Upper lobe of right lung (tissue), 1 donor: ENCODE measurements at places on chromosomes 13 and 19. TPM values are rescaled to one million over a fixed set of nuclear protein-coding genes. Genes with fewer than 3 reads are reported as not detected.
A peak's percentile ranks its signal among the peaks of the same experiment; 100 is the strongest.

The KLK2 gene
- total RNA-seq, result not detected

The NAXD gene
- total RNA-seq, result 32.2 TPM

The CDX2 gene
- total RNA-seq, result not detected

The PLIN4 gene
- 4.1 TPM for total RNA-seq

The SHISA2 gene
- 26.3 TPM for total RNA-seq

The TJP3 gene
- total RNA-seq, result 23.0 TPM

The TUBA3C gene
- not detected for total RNA-seq

The ADM5 gene
- total RNA-seq, result 1.9 TPM

The FGF21 gene
- not detected for total RNA-seq

The FCER2 gene
- 0.58 TPM for total RNA-seq

The KLK7 gene
- 0.41 TPM for total RNA-seq

The WASF3 gene
- total RNA-seq, result 27.9 TPM

The ZNF566 gene
- 12.0 TPM for total RNA-seq

The MOB3A gene
- 58.8 TPM for total RNA-seq

The CD70 gene
- 1.7 TPM for total RNA-seq

The ANGPTL8 gene
- total RNA-seq, result not detected

GRCh38 chr19:1259206-1259875, 9.8 kb upstream of the CIRBP start:
- H3K4me3 ChIP-seq, result peak overlapping the region; percentile 31
- DNase-seq, result peak; percentile 88
- peaks cover 40% of the 10 kb centered on the region for H3K36me3 ChIP-seq
- peaks cover 75% of the 10 kb centered on the region for H3K4me1 ChIP-seq
- H3K27me3 ChIP-seq, result no peaks in the 10 kb centered on the region

DNA sequence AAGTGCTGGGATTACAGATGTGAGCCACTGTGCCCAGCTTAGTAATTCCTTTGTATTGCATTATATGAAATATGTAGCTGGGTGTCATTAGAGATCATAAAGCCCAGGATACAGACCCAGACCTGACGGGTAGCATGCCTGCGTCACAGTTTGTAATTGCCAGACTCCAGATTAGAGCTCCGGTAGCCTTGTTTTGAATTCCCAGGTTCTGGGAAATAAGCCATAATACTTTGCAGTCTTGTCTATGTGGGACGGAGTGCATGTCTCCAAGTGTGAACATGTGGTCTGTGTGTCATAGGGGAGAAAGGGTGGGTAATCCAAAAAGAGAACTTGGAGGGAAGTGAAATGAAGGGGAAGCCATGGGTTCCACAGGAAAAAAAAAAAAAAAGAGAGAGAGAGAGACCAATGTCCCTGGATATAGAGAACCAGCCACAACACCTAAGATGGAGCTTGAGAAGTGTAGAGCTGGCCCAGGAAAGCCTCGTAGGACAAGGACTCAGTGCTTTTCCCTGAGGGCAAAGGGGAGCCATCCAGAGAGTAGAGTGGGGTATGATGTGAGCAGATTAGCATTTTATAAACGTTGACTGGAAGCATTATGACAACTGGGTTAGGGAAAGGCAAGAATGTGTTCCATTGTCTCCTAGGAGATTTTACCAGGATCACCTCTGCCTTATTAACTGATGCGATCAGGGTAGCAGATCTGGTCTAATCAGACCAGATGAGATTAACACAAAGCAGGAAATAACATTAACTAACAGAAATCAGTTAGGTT, 2.6 kb downstream of the ZSCAN4 start:
- no peak for DNase-seq
- peaks cover 4% of the 10 kb centered on the region for H3K27me3 ChIP-seq
- H3K4me1 ChIP-seq, result no peaks in the 10 kb centered on the region
- no peak overlapping the region for H3K4me3 ChIP-seq

DNA sequence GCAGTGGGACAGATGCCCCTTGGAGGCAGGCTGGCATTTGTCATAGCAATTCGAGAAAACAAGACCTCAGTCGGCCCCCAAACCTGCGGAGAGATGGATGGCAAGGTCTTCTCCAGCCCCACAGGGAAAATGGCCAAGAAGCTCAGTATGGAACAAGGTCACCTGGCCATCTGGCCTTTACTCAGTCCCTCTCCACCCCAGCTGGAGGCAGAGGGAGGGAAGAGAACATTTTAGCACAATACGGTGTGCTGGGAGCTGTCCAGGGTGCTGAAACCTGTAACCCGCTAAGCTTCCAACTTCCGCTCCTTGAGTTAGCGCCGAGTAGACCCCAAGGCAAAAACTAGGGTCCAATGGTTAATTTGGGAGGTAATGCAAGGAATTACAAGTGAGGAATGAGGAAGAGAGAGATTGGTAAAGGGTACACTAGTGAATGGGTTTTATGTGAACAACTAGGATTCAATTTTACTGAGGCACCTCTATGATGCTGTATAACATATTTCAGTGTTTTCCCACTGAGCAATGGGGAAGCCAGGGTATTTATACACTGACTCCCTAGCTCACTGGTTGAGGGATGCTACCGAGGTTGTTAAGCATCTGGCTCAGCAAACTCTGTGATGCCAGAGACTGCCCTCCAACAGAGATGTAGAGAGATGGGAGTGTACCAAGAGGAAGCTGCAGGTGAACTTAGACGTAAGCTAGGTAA, 64.3 kb downstream of the CACNA1A start:
- no peak for DNase-seq
- H3K4me3 ChIP-seq, result no peak overlapping the region
- H3K27ac ChIP-seq, result no peak overlapping the region
- H3K27me3 ChIP-seq, result peaks cover 6% of the 10 kb centered on the region

GRCh38 chr13:75305059-75305458, 176.9 kb downstream of the TBC1D4 start:
- H3K27ac ChIP-seq, result no peak overlapping the region
- H3K36me3 ChIP-seq, result no peaks in the 10 kb centered on the region
- no peak overlapping the region for H3K4me3 ChIP-seq
- H3K27me3 ChIP-seq, result no peaks in the 10 kb centered on the region
- no peak for DNase-seq
- no peaks in the 10 kb centered on the region for H3K4me1 ChIP-seq

DNA sequence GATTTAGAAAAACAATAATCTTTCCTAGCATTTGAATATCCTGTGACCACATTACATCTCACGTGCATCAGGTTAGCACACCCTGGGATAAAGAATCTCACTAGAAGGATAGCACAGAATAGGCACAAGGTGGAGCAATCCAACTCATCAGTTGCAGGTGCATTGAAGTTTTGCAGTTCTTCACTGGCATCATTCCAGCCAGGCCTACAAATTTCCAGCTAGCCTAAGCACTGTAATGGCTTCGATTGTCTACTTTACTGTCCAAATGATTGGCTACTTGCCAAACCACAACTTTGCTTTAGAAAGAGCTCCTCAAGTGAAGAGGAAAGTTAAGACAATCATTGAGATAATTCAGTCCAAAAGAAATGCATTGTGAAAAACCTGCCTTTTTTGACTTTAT, 89.5 kb downstream of the SPRY2 start:
- no peaks in the 10 kb centered on the region for H3K36me3 ChIP-seq
- H3K4me1 ChIP-seq, result no peaks in the 10 kb centered on the region
- DNase-seq, result no peak

GRCh38 chr13:28267497-28267896, 129.2 kb downstream of the PAN3 start:
- DNase-seq, result no peak
- peaks cover 68% of the 10 kb centered on the region for H3K36me3 ChIP-seq
- no peaks in the 10 kb centered on the region for H3K4me1 ChIP-seq
- no peaks in the 10 kb centered on the region for H3K27me3 ChIP-seq
- no peak overlapping the region for H3K27ac ChIP-seq

GRCh38 chr13:110442930-110443621, 118.4 kb downstream of the RAB20 start:
- no peaks in the 10 kb centered on the region for H3K4me1 ChIP-seq
- peaks cover 55% of the 10 kb centered on the region for H3K36me3 ChIP-seq
- H3K27me3 ChIP-seq, result no peaks in the 10 kb centered on the region
- DNase-seq, result no peak
- H3K27ac ChIP-seq, result no peak overlapping the region
- no peak overlapping the region for H3K4me3 ChIP-seq

DNA sequence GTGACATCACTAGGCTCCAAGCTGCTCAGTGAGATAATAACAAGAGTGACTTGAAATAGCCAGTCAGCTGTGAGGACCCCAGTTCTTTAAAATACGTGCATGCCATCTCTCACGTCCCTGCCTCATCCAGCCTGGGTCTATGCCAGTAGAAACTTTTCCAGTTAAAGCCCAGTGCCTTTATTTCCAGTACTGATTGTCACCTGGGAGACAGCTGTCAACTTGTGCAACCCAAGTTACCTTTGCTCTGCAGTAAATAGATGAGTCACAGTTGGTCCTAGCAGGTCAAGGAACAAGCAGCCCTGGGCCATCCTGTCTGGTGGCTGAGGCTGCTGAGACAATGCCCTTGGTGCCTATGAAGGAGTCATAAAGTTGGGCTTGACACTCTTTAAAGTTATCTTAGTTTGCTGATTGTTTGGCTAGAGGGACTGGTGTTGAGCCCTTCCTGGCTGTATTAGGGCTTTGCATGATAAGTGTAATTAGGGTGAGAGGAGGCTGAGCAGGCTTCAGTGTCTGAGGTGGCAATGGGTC, 228.7 kb downstream of the LACC1 start:
- H3K27ac ChIP-seq, result no peak overlapping the region
- peaks cover 18% of the 10 kb centered on the region for H3K4me1 ChIP-seq

- no peaks in the 10 kb centered on the region for H3K4me1 ChIP-seq
- H3K27ac ChIP-seq, result no peak overlapping the region
- no peaks in the 10 kb centered on the region for H3K36me3 ChIP-seq
- no peak overlapping the region for H3K4me3 ChIP-seq
- DNase-seq, result no peak
Measured at GRCh38 chr19:45975306-45976070, 1.8 kb upstream of the NOVA2 start.

GRCh38 chr13:98022210-98022609, 68.7 kb downstream of the IPO5 start:
- H3K27me3 ChIP-seq, result no peaks in the 10 kb centered on the region
- H3K4me3 ChIP-seq, result no peak overlapping the region
- DNase-seq, result no peak
- peaks cover 73% of the 10 kb centered on the region for H3K36me3 ChIP-seq
- peaks cover 4% of the 10 kb centered on the region for H3K4me1 ChIP-seq

GRCh38 chr13:44219577-44220548, 153.8 kb upstream of the SERP2 start:
- H3K27me3 ChIP-seq, result no peaks in the 10 kb centered on the region
- H3K4me3 ChIP-seq, result no peak overlapping the region
- H3K4me1 ChIP-seq, result peaks cover 39% of the 10 kb centered on the region
- no peaks in the 10 kb centered on the region for H3K36me3 ChIP-seq
- no peak for DNase-seq
- H3K27ac ChIP-seq, result peak overlapping the region; percentile 66

DNA sequence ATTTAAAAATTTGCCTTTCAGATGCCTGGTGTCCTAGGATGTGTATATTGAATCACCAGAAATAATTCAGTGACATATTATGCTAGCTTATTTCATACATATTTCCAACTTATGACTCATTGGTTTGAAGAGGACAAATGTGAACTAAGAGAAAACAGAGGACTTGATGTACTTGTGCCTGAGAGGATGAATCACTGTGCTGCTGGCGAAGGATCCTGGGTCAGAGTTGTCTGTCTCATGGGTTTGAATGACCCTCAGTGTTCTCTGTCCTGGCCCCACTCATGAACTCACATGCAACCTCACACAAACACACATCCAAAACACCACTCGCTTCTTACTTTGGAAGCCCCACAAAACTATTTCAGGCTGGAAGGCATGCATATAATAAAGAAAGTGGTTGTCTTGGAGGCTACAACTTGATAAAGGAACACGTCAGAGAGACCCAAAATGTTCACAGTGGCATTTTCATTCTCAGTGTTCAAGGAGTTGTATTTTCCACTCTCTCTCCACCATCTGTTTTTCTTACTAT, 129.0 kb upstream of the SPRY2 start:
- H3K4me3 ChIP-seq, result no peak overlapping the region
- no peaks in the 10 kb centered on the region for H3K36me3 ChIP-seq
- no peaks in the 10 kb centered on the region for H3K27me3 ChIP-seq
- DNase-seq, result no peak
- peak overlapping the region; percentile 82 for H3K27ac ChIP-seq

DNA sequence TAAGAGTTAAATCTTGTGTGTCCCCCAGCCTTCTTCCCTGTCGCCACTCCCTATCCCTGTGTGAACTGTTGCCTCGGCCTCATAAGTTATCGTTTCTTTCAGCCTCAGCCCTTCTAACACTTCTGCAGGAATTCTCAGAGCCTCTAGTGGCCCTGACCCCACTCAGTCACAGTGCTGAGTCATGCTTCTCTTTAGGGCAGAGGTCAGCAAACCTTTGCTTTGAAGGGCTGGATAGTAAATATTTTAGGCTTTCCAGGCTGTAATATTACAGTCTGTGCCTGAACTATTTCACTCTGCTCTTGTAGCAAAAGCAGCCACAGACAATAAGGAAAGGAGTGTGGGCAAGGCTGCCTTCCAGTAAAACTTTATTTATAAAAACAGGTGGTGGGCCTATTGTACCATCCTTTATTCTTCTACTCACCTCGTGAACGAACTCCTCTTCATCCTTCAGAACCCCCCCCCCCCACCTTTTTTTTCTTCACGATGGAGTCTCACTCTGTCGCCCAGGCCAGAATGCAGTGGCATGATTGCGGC, 22.1 kb downstream of the MYO9B start:
- H3K27ac ChIP-seq, result peak overlapping the region; percentile 66
- H3K4me3 ChIP-seq, result no peak overlapping the region
- no peaks in the 10 kb centered on the region for H3K27me3 ChIP-seq

- H3K4me1 ChIP-seq, result peaks cover 45% of the 10 kb centered on the region
- no peaks in the 10 kb centered on the region for H3K27me3 ChIP-seq
- H3K27ac ChIP-seq, result peak overlapping the region; percentile 80
- H3K36me3 ChIP-seq, result no peaks in the 10 kb centered on the region
- H3K4me3 ChIP-seq, result peak overlapping the region; percentile 48
Measured at GRCh38 chr19:40609561-40610395, 8.6 kb downstream of the LTBP4 start.

GRCh38 chr13:63092456-63092855, 1676.8 kb upstream of the PCDH20 start:
- no peaks in the 10 kb centered on the region for H3K36me3 ChIP-seq

- H3K4me3 ChIP-seq, result no peak overlapping the region
- peaks cover 34% of the 10 kb centered on the region for H3K4me1 ChIP-seq
- peak; percentile 71 for DNase-seq
- no peaks in the 10 kb centered on the region for H3K27me3 ChIP-seq
- H3K27ac ChIP-seq, result no peak overlapping the region
Measured at GRCh38 chr13:99312493-99312883, 5.3 kb upstream of the GPR183 start.

DNA sequence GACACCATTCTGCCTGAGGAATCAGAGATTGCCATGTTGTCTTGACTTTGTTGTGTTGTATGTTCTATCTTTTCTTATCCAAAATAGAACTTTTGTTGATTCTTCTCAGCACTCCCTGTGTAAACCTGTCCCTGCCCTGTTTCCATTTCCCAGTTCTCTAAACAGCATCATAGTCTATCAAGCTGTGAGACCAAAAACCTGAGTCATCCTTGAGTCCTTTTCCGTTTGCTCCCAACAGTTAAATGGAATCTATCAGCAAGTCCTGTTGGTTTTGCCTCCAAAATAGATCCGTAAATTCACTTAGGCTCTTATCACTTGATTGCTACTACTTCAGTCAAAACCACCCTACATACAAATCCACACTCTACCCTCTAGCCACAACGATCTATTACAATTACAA, 667.1 kb downstream of the PCDH9 start:
- no peak overlapping the region for H3K4me3 ChIP-seq
- no peaks in the 10 kb centered on the region for H3K4me1 ChIP-seq
- DNase-seq, result no peak
- H3K27me3 ChIP-seq, result no peaks in the 10 kb centered on the region

- H3K4me1 ChIP-seq, result peaks cover 5% of the 10 kb centered on the region
- no peaks in the 10 kb centered on the region for H3K27me3 ChIP-seq
- H3K36me3 ChIP-seq, result no peaks in the 10 kb centered on the region
- H3K27ac ChIP-seq, result no peak overlapping the region
- no peak overlapping the region for H3K4me3 ChIP-seq
Measured at GRCh38 chr13:35718084-35718483, 241.6 kb upstream of the MAB21L1 start.
